ENCODE measurements at places on chromosomes 12 and 14.

DNA sequence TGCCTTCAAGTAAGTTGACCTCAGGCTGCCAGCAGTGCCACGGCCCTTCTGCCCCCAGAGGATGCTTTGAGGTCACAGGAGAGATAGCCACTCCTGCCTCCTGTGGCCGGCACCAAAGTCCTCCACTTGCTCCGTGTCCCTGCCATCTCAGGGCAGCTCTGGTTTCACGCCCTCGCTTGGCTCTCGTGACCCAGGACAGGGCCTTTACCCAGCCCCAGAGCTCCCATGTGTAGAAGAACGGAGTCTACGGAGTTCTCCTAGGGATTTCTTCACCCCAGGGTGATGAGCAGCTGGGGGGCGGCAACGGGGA is 178.1 kb downstream of the ADGRD1 start:
- DNase-seq, result no peak

DNA sequence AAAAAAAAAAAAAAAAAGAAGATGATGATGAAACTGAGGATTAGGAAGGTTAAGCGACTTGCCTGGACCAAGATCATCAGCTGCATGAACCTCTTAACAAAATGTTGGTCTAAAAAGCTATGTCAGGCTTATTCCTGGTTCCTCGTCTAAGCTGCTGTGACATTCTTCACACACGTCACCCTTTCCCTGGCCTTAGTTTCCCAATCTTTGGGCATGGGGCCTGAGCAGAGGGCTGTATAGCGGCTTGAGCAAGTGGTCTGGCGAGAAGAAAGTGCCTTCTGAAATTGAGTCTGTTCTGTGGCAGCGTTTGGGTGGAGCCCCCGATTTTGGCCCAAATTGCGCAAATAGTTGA is 58.7 kb upstream of the CCND2 start:
- no peak for DNase-seq

DNA sequence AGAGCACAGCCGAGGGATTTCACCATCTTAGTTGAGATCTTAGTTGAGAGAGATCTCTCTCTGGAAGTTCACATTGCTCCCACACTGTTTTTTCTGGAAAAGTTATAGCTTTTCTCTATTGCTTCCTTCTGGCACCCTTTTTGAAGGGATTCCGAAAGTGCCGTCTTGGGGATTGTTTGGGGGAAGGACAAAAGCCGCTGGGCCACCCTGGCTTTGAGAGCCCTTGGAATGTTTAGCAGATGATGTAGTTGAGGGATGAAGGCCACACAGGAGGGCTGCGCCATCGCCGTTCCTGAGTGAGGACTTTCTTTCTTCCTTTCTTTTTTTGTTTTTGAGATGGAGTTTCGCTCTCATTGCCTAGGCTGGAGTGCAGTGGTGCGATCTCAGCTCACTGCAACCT is 17.7 kb downstream of the PLEKHG3 start:
- DNase-seq, result no peak

- DNase-seq, result no peak
These were observed 69.6 kb downstream of the ITPK1 start for GRCh38 chr14:93045965-93046704.

DNA sequence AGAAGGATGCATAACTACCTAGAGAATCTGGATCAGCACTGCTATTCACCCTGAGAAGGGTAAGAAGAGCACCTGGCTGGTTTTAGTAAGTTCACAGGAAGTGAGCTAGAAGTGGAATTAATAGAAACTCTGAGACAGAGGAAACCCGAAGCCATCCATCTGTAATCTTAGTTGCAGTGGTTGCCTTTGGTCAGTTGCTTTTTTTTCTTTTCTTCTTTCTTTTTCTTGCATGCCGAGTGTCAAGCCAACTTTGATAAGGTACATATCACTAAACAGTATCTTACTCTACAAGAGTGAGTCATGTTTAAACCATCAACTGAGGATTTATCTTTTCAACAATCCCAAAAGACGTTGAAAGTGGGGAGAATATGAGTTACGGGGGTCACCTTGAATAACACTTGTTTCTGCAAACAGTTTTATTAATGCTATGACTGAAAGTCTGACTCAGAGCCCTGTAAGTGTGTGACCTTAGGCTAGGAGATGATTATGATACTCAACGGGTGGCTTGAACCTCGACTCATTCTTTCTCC is 26.7 kb downstream of the C12orf75 start:
- DNase-seq, result no peak

GRCh38 chr12:42141981-42142606 is 2.6 kb downstream of the GXYLT1 start:
- DNase-seq, result no peak

DNA sequence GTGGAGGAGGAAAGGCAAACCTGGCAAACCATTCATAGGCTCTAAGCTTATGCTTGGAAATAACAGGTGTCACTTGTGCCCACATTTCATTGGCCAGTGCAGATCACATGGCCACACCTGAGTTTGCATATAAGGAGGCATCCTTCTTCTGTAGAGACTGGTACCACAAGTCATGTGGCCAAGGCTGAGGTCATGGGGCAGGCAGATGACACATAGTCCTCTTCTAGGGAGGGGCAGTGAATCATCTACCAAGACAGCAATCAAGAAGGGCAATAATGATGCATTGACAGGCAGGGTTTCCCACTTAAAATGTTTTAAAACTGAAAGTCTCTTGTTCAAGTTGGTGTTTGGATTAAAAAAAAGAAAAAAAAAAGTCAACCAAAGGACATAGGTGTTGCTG is 77.3 kb downstream of the DAAM1 start:
- peak; percentile 0 for DNase-seq

GRCh38 chr14:61585598-61586543 is 109.4 kb upstream of the HIF1A start:
- no peak for DNase-seq

Data from stimulated activated CD4-positive, alpha-beta T cell treated with anti-CD3 and anti-CD28 coated beads, TNF-alpha, amount 100 ng/mL, for 4 hours (primary cell).